H1 (cell line): ENCODE measurements at places on chromosomes 5 and 9.

DNA sequence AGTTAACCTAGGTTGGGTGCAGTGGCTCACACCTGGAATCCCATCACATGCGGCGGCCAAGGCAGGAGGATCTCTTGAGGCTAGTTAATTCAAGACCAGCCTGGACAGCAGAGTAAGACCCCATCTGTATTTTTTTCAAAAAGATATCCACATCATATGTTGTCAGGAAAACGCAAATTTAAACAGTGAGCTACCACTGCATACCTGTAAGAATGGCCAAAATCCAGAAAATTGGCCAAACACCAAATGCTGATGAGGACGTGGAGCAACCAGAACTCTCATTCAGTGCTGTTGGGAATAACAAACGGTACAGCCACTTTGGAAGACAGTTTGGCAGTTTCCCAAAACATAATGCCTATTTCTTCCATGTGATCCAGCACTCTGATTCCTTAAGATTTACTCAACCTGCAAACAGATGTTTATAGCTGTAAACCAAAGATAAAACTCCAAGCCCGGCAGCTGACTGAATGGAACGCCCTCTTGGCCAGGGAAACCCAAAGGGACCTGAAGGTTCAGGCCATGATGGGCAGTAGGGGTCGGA, 12.4 kb downstream of the CEL start:
- DNase-seq: no peak
- no peak overlapping the region for H3K27ac ChIP-seq
- no peaks in the 10 kb centered on the region; the same call in 1 of the 2 replicates for H3K36me3 ChIP-seq
- H3K4me3 ChIP-seq: no peak overlapping the region
- H3K4me1 ChIP-seq: no peaks in the 10 kb centered on the region
- no peaks in the 10 kb centered on the region for H3K27me3 ChIP-seq

GRCh38 chr5:173454361-173454735, 126.1 kb upstream of the STC2 start:
- no peak for DNase-seq
- no peak overlapping the region for H3K27ac ChIP-seq
- no peaks in the 10 kb centered on the region for H3K4me1 ChIP-seq
- no peaks in the 10 kb centered on the region for H3K36me3 ChIP-seq
- no peaks in the 10 kb centered on the region for H3K27me3 ChIP-seq

DNA sequence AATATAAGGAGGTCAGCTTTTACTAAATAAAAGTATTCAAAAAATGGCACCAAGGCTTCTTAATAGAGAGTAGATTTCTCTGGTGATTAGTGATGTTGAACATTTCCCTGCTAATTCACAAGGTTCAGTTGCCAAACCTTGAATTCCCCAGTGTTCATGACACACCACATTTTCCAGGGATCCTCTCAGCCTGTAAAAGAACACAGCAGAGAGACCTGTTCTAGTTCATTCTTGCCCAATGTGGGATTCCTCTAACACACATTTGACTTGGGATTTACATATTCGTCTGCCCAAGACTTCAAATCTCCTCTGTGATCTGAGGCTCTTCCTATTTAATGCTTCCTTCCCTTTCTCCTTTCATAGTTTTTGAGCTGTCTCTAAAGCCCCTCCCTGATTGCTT, 273.2 kb upstream of the CDH9 start:
- H3K4me1 ChIP-seq: peaks cover 2% of the 10 kb centered on the region
- DNase-seq: no peak
- H3K4me3 ChIP-seq: no peak overlapping the region
- no peaks in the 10 kb centered on the region for H3K36me3 ChIP-seq

DNA sequence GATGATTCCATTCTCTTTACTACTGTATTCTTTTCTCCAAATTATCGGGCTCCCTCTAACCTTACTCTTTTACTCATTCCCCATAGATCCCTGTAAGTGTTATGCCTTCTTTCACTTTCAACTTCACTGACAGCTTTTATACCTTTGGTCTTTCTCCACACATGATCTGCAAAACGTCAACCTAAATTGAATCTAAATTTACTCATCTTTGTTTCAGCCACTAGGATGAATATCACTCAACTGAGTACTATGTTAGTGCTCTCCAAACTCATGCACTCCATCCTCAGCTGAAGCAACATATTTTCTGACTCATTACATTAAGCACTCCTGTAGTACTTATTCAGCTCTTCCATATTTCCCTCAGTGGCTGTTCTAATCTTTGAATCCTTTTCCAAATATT, 133.4 kb downstream of the ADAMTS19 start:
- no peak overlapping the region for H3K27ac ChIP-seq
- H3K4me3 ChIP-seq: no peak overlapping the region
- no peaks in the 10 kb centered on the region for H3K27me3 ChIP-seq
- DNase-seq: no peak
- H3K36me3 ChIP-seq: no peaks in the 10 kb centered on the region

DNA sequence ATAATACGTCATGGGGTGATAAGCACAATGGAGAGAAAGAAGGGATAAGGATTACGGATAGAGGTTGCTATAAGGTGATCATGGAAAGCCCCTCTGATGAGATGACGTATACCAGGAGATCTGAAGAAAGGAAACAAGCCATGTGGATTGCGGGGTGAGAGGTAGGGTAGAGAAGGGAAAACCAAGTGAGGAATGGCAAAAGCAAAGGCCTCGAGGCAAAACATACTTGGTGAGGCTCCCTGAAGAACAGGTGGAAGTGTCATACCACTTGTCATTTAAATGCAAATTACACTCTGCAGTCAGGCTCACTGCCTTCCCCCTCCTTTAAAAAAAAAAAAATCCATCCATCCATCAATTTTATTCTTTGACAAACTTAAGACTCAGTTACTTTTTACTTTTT, 420.8 kb downstream of the RAB3C start:
- H3K36me3 ChIP-seq: no peaks in the 10 kb centered on the region
- no peaks in the 10 kb centered on the region for H3K27me3 ChIP-seq
- H3K27ac ChIP-seq: no peak overlapping the region
- DNase-seq: no peak

- H3K27ac ChIP-seq: no peak overlapping the region
- no peak overlapping the region for H3K4me3 ChIP-seq
- no peaks in the 10 kb centered on the region for H3K4me1 ChIP-seq
- H3K27me3 ChIP-seq: no peaks in the 10 kb centered on the region
- no peaks in the 10 kb centered on the region for H3K36me3 ChIP-seq
These were observed 67.0 kb downstream of the NR3C1 start for GRCh38 chr5:143336485-143336884.

- no peaks in the 10 kb centered on the region for H3K4me1 ChIP-seq
- no peak overlapping the region for H3K27ac ChIP-seq
- H3K4me3 ChIP-seq: no peak overlapping the region
These were observed 14.9 kb downstream of the GAPT start for GRCh38 chr5:58505971-58506640.

GRCh38 chr5:147017191-147017590, 138.6 kb upstream of the PPP2R2B start:
- no peak overlapping the region for H3K27ac ChIP-seq
- no peaks in the 10 kb centered on the region for H3K4me1 ChIP-seq
- H3K4me3 ChIP-seq: no peak overlapping the region
- DNase-seq: no peak
- no peaks in the 10 kb centered on the region for H3K27me3 ChIP-seq

DNA sequence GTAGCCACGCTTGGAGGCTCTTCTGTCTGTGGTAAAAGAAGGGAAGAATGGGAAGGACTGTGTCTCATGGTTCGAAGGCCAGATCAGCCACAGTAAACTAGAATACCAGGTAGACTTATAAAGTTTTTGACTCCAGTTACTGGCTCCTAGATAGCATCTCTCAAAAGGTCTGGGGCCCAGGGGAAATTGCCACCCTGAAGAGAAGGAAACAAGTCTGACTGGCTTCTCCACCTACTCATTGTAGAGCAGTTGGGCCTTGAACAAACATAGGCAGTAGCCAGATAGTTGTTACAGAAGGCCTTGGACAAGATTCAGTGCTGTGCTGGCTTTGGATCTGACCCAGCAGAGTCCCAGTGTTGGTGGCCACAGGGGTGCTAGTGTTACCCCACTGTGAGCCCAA, 890.4 kb downstream of the EFNA5 start:
- no peaks in the 10 kb centered on the region for H3K4me1 ChIP-seq
- H3K36me3 ChIP-seq: no peaks in the 10 kb centered on the region
- no peak overlapping the region for H3K4me3 ChIP-seq
- DNase-seq: no peak
- H3K27me3 ChIP-seq: no peaks in the 10 kb centered on the region
- H3K27ac ChIP-seq: no peak overlapping the region

DNA sequence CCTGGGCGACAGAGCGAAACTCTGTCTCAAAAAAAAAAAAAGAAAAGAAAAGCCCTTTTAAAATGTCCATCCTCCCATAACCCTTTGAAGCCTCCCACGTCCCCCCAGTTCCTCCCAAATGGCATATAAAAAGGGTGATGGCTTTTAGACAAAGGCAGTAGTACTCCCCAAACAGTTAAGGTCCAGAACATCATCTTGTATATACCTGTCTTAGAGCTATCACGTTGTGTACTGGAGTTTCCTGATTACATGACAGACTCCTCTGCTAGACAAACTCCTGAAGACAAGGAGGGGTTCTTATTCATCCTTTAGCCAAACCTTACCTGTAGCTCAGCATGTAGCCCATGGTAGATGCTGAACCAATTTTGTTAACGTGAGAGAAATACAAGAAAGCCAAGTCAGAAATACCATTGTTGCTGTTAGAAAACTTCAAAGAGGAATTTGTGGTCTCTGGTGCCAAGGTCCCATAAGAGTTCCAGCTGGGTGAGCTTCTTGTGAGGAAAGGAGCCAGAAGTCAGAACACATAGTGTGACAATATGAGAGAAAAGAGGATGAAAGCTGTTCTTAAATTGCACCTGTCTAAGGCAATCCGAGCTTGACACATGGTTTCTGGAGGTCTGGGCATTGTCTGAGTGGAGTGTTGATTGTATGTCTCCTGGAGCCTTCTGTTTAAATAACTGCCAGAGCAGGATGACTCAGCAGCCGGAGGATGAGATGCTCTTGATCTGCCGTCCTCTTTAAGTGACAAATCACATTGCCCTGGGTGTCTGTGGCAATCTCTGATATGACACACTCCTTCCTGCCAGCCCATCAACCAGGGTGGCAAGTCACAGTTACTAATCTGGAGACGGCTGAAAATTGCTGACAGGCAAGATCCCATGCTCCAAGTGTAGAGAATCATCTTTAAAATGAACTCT, 69.1 kb downstream of the ARRDC3 start:
- no peak overlapping the region for H3K27ac ChIP-seq
- H3K36me3 ChIP-seq: no peaks in the 10 kb centered on the region
- H3K4me3 ChIP-seq: no peak overlapping the region
- no peaks in the 10 kb centered on the region for H3K27me3 ChIP-seq
- no peaks in the 10 kb centered on the region for H3K4me1 ChIP-seq

GRCh38 chr5:132054697-132055440, 5.6 kb upstream of the IL3 start:
- H3K27me3 ChIP-seq: no peaks in the 10 kb centered on the region
- no peak overlapping the region for H3K27ac ChIP-seq
- no peaks in the 10 kb centered on the region for H3K36me3 ChIP-seq
- H3K4me1 ChIP-seq: no peaks in the 10 kb centered on the region
- DNase-seq: no peak

- H3K4me3 ChIP-seq: no peak overlapping the region
- DNase-seq: no peak
- no peaks in the 10 kb centered on the region for H3K36me3 ChIP-seq
- H3K27ac ChIP-seq: no peak overlapping the region
These were observed 11.7 kb upstream of the STING1 start for GRCh38 chr5:139494256-139494655.

DNA sequence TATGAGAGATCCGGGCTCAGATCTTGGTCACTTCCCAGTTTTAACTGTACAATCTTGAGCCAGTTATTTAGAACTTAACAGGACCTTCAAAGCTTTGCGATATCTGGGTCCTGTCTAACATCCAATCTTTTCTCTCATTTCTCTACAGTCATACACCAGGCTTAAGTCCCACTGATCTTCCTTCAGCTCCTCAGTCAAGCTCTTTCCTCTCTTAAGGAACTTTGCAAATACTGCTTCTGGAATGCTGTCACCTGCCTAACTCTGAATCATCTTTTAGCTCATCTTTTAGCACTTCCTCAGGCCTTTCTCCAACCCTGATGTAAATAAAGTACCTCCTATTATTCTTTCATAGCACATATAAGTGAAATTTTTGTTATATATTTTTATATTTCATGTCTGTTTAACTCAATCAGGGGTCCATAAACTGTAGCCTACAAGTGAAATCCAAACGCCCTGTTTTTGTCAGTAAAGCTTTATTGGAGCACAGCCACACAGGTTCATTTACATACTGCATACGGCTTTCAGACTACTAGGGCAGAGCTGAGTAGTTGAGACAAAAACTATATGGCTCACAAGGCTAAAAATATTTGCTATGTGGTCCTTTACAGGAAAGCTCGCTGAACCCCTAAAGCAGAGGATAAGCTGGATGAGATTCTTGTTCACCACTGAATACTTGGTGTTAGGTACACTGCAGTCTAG, 63.5 kb downstream of the MEF2C start:
- no peak for DNase-seq
- H3K27ac ChIP-seq: no peak overlapping the region
- no peaks in the 10 kb centered on the region for H3K36me3 ChIP-seq
- no peaks in the 10 kb centered on the region for H3K27me3 ChIP-seq

DNA sequence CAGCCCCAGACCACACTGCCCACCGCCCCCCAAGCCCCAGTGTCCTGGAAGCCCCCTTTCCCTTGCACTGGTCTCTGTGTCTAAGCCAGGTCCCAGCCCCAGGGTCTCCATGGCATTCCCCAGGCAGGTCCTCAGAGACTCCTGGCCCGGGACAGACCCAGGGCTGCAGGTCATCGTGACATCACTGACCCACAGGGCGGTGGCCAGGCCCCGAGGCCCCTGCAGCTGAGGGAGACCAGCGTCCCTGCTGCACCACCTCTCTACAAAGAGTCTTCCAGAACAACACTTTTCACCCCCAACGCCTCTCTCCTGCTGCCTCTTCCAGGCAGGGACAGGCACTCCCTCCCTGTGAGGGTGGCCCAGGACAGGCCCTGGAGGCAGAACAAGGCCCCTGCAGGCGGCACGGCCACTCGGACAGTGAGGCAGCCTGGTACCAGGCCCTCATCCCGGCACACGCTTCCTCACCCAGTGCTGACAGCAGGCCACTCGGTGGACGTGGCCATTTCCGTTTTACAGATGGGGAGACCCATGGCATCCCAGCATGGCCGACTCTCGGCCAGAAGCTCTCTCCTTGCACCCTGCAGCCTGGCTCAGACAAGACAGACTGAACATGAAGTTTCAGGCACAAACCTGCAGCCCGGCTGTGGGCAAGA, 136.4 kb downstream of the ADAMTS2 start:
- H3K36me3 ChIP-seq: no peaks in the 10 kb centered on the region
- H3K27me3 ChIP-seq: no peaks in the 10 kb centered on the region
- no peak overlapping the region for H3K27ac ChIP-seq

DNA sequence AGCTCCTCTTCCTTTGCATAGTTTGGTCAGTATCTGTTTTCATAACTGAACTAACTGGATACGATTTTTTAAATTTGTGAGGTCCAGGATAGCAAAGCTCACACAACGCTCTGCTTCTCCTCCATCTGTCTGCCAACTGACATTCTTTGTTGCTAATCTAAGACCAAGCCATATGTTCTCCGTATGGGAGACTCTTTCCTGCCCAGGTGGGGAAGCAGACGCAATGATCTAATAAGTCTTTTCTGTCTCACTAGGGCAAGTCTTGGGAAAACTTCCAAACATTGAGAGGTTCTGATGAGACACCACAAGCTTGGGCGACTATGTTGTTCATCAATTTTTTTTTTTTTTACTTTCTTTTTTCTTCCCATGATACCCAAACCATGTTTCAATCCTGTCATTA, 558.5 kb downstream of the EFNA5 start:
- no peak overlapping the region for H3K4me3 ChIP-seq
- no peaks in the 10 kb centered on the region for H3K4me1 ChIP-seq
- no peaks in the 10 kb centered on the region for H3K27me3 ChIP-seq
